ENCODE measurements at places on chromosomes 6 and 20. TPM values are rescaled to one million over a fixed set of nuclear protein-coding genes. Genes with fewer than 3 reads are reported as not detected.

GRCh38 chr20:1182106-1182505, 2.7 kb downstream of the TMEM74B start:
- DNase-seq: no peak

DNA sequence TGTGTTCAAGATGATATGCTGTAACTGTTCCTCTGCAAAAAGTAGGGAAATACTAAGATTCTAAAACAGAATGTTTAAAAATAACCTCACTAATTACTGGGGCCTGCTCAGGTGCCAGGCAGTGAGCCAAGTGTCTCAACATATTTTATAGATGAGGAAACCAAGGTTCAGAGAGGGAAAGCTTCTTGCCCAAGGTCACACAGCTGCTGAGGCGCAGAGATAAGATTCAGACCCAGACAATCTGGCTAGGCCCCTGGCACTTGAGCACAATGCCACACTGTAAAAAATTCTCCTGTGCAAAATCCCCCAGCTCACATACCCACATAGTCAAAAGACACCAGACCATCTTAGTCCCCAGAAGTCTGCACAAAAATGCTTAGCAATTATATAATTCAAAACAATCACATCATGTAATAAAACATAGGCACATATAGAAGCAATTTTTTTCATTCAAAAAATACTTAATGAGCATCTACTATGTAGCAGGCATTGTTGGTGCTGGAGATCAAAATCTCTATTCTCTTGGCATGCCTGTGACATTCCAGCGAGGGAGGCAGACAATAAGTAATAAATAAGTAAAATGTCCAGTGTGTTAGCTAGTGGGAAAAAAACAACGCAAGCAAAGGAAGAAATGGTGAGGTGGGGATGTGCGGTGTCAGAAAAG, 10.3 kb downstream of the PREX1 start:
- no peak for DNase-seq

GRCh38 chr6:125067552-125067951, 86.0 kb upstream of the TPD52L1 start:
- no peak for DNase-seq

- DNase-seq: no peak
These were observed 27.6 kb upstream of the RIPOR2 start for GRCh38 chr6:24963339-24963738.

GRCh38 chr6:91654357-91654756, 1067.5 kb upstream of the MAP3K7 start:
- DNase-seq: peak; percentile 51

DNA sequence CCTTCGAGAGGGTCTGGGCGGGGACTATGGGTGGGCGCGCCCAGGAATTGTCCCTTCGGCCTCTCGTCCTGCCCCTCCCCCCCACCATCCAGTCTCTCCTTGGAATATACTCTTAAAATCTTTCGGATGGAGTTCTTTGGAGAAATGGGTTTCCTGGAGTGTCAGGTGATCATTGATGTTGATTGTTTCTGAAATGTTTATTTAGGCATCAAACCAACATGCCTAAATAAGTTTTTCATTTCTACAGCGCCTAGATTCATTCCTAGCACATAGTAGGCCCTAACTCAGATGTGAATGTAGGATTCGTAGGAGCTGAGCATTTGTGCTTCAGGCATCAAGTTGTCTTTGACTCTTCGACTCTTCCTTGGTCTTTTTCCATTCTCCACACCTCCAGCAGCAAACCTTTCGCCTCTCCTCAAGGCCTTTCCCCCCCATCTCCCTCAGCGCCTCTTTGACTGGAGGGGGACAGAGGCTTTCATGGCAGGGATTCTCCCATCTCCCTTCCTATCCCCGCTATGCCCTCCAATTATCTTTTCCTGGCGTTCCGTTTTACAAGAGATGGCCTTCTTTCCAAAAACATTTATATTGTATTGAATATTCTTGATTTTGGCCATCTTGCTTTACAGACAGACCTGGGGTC, 610 bp downstream of the CASP8AP2 start:
- DNase-seq: no peak

DNA sequence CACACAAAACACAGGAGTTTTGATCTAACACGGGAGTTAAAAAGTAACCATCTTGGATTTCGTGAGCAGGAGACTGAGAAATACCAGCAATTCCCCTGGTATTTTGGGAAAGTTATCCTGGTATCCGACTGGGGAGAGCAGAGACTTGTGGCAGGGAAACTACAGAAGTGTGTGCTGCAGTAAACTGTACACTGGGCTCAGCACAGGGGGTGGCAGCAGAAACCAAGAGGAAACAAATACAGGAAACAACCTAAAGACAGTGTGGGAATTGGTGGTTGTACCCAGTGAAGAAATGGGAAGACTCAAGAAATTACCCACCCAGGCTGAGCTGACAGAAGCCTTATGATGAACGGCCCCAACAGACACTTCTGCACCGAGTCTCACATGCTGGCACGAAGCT, 109.8 kb downstream of the CHD6 start:
- no peak for DNase-seq

DNA sequence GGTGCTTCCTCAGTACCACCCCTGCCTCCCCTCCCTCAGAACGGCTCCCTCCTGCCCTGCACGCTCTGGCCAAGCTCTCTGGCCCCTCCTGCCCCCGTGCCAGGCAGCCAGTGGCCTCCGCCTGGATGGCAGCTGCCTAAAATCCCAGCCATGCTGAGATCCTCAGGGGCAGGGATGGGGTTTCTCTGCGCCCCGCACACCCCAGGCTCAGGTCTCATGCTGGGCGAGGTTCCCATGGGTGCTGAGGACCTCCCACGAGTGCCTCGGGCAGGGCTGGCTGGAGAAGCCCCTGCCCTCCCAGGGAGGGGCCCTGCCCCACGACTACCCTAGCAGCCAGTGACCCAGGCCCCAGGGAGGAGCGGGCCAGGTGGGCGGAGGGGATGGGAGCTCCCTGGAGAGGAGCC, 2.7 kb downstream of the PTK6 start:
- DNase-seq: no peak

- no peak for DNase-seq
These were observed 306.1 kb upstream of the FLRT3 start for GRCh38 chr20:14643556-14643955.

DNA sequence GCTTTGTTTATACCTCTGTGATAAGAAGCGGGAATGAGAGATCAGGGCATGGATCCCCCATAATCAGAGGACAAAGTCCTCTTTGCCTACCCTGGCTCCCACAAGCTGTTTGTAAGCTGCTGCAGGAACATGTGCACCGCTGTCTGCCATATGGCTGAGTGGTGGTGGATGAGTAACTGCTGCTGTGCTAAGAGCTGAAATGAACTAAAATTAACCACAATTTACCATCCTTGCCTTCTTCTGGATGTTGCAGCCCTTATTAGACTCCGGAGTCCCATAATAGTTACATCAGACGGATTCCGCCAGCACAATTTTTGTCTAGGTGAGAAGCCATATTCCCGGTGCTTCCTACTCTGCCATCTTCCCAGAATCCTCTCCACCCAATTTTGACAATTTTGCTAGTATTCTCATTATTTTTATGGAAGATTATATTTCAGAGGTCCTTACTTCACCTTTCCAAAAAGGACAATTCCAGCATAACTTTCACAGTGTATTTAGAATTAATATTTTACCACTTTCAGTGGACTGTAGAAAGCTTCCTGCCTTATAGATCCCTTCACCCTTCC, 6.0 kb upstream of the CMTR1 start:
- no peak for DNase-seq

Gene TMEM244
- total RNA-seq: not detected

Gene SH3BGRL2
- 3.3 TPM for total RNA-seq

Gene ESR1
- 0.50 TPM for total RNA-seq

Gene BFSP1
- total RNA-seq: 2.3 TPM

Gene GFOD1
- total RNA-seq: 25.3 TPM

Data from fibroblast of lung (primary cell).